ENCODE measurements at places on chromosomes 13 and 19. TPM values are rescaled to one million over a fixed set of nuclear protein-coding genes. Genes with fewer than 3 reads are reported as not detected.

Gene TNNI3
- not detected for total RNA-seq

Gene OVOL3
- total RNA-seq: not detected

Gene CD209
- total RNA-seq: 3.9 TPM

Gene ZNF784
- 6.5 TPM for total RNA-seq

Gene UBXN6
- total RNA-seq: 122 TPM

Gene TTYH1
- 0.95 TPM for total RNA-seq

Gene ENOX1
- 7.8 TPM for total RNA-seq

Gene CCDC8
- 46.1 TPM for total RNA-seq

Gene CD37
- total RNA-seq: 5.6 TPM

Gene MBD3L3
- total RNA-seq: not detected

Gene CCDC194
- total RNA-seq: 0.69 TPM

DNA sequence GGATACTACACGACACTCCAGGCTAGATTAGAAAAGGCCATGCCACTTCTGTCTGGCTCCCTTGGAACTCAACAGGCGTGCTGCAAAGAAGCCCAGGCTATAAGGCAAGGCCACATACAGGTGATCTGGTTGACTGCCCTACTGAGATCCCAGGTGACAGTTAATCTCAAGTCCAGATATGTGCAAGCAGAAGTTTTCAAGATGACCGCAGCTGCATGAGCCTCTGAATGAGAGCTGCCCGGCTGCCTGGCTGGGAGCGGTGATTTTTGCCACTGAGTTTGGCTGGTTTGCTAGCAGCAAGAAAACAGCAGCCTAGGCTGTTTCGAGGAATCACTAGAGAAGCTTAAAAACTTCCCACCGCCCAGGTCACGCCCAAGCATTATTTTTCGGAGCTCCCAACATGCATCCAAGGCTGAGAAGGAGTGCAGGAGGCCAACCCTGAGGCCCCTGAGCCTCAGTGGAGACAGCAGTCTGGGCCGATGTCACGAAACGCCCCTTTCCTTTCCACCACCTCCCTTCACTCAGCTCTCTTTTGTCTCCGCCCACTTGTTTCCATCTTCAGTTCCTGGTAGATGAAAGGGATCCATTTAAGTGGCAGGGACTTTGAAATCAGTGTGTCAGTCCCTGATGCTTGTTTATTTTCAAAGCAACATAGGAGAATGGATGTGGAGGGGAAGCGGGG lies 14.0 kb upstream of the URI1 start:
- H3K36me3 ChIP-seq: no peaks in the 10 kb centered on the region
- H3K27ac ChIP-seq: no peak overlapping the region
- H3K4me3 ChIP-seq: no peak overlapping the region
- no peaks in the 10 kb centered on the region for H3K27me3 ChIP-seq

DNA sequence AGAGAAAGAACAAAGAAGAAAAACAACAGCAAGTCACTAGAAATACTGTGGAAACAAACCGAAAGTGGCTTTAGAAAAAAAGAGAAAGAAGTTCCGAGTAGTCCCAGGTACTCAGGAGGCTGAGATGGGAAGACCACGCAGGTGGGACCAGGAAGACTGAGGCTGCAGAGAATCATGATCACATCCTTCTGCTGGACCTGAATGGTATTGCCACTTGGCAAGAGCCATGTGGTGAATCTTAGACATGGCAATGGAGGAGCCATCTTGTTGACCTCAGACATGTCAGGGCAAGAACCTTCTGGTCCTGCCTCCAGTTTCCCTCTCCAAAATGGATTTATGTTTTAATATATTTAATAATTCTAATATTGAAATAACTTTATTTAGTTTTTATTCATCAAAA lies 37.4 kb upstream of the ZNF724 start:
- H3K36me3 ChIP-seq: no peaks in the 10 kb centered on the region
- H3K27ac ChIP-seq: no peak overlapping the region
- H3K4me3 ChIP-seq: no peak overlapping the region
- H3K27me3 ChIP-seq: no peaks in the 10 kb centered on the region

DNA sequence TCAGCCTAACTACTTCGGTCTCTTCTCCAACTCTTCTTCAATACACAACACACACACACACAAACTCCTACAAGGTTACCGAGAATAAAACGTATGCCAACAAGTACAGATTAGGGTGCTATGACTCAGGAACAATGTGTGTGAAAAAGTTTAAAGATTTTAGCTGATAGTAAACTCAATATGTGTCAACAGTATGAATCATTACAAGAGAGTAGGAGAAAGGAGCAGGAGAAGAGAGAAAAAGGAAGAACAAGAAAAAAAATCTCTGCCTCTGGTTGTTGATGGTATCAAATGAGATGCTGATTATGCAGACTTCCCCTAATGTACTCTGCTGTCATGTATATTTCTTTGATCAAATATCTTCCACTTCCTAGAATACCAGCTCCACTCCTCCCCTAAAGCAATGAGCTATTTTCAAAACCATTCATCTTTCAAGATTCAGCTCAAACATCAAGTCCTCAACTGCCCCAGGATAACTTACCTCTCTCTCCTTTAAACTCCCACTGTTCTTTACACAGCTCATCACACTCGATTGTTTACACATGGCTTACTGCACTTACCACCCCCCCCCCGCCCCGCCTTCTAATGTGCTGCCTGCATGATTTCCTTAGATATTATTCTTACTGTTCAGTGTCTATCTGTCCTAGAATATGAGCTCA lies 95.6 kb downstream of the FAM216B start:
- H3K36me3 ChIP-seq: no peaks in the 10 kb centered on the region
- no peaks in the 10 kb centered on the region for H3K4me1 ChIP-seq
- H3K4me3 ChIP-seq: no peak overlapping the region
- DNase-seq: no peak
- H3K27ac ChIP-seq: no peak overlapping the region
- no peaks in the 10 kb centered on the region for H3K27me3 ChIP-seq

DNA sequence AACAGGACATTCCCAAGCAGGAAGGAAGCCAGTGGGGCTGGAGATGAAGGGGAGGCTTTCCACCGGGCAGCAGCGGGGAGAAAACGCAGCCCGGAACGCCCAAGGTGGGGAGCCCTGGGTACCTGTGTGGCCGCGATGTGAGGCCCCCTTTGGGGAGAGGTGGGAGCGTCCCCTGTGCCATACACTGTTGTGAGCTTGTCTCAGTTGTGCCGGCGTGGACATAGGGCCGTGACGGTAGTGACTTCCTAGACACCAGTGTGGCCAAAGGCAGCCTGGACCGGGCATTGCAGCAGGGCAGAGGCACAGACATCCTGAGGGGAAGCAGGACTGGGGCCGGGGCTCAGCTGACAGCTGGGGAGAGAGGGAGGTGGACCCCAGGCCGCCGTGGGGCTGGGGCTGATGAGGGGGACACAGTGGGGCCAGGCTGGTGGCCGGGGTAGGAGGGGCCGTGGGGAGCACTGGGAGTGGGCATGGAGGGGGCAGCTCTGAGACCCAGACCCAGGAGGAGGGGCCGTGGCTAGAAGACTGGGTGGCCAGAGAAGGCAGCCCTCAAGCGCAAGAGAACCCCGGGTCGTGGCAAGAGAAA lies 38.5 kb upstream of the TFDP1 start:
- no peak for DNase-seq
- H3K4me3 ChIP-seq: no peak overlapping the region
- no peaks in the 10 kb centered on the region for H3K27me3 ChIP-seq
- H3K36me3 ChIP-seq: no peaks in the 10 kb centered on the region
- peaks cover 2% of the 10 kb centered on the region for H3K4me1 ChIP-seq

DNA sequence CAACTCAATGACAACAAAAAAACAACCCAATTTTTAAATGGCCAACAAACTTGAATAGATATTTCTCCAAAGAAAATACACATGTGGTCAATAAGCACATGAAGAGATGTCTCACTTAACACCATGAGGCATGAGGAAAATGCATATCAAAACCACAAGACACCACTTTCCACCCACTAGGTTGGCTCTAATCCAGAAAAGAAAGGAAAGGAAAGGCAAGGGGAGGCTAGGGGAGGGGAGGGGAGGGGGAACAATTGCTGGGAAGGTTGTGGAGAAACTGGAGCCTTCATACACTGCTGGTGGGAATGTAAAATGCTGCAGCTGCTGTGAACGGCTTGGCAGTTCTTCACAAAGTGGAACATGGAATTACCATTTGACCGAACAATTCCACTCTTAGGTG lies 854.3 kb downstream of the UQCRFS1 start:
- H3K4me1 ChIP-seq: no peaks in the 10 kb centered on the region
- H3K36me3 ChIP-seq: no peaks in the 10 kb centered on the region
- H3K4me3 ChIP-seq: no peak overlapping the region
- DNase-seq: no peak

DNA sequence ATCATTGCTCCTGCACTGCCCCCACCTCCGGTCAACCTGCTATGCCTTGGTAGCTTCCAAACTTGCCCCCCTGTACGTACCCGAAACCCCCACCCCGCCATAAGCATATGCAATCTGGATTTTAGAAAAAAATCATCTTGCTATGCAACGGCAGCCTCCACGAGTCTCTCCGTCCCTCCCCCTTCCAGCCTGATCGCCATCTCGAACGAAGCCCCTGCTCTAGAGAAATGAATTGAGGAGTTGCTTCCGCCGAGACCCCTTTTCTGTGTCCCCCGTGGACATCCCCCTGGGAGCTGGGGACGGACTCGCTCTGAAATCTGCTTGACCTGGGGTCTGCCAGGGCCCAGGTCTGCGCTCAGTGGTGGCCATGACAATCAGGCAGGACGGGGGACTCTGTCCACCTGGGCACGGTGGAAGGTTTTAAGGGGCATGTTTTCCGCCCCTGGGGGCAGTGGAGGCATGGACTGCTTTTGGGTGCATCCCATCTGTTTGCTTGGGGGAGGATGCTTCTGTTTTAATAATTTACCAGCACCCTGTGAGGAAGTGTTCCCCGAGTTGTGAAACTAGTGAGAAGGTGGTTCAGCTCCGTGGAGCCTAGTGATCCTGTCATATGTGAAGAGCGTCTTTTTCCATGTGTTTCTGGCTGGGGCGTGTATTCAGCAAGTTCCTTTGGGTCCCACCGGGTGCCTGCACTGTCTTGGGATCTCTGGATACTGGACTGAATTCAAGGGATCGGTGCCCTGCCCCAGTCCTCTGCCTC lies 1.0 kb downstream of the KDM4B start:
- peaks cover 12% of the 10 kb centered on the region for H3K4me1 ChIP-seq
- peak overlapping the region; percentile 71 for H3K4me3 ChIP-seq
- no peaks in the 10 kb centered on the region for H3K36me3 ChIP-seq
- DNase-seq: no peak
- no peaks in the 10 kb centered on the region for H3K27me3 ChIP-seq

- DNase-seq: peak; percentile 59
- H3K36me3 ChIP-seq: no peaks in the 10 kb centered on the region
- peak within 1 kb of the TSS; percentile 58 for H3K4me3 ChIP-seq
- H3K27me3 ChIP-seq: no peaks in the 10 kb centered on the region
Measured at GRCh38 chr19:14072535-14073260, at the start of gene MISP3. Gene MISP3, plus strand, starts transcription at chr19:14072786. Its CDS starts 524 bp downstream, at chr19:14073310.

DNA sequence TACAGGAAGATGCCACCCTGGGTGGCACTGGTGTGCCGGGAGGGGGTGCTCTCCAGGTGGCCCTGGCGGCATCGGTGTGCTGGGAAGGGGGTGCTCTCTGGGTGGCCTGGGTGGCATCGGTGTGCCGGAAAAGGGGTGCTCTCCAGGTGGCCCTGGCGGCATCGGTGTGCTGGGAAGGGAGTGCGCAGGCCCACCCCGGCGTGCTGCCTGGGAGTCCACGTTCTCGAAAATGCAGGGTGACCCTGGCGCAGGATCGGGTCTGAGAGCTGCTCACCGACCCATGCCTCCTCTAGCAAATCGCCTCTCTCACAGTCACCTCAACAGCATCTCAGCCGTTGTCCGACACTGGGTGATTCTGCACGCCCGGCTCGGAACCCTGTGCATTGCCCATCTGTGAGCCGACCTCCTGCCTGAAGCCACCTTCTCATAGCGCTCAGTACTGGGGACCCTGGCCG lies 36.4 kb downstream of the RASA3 start:
- H3K27ac ChIP-seq: no peak overlapping the region
- H3K4me1 ChIP-seq: no peaks in the 10 kb centered on the region
- H3K27me3 ChIP-seq: no peaks in the 10 kb centered on the region
- no peaks in the 10 kb centered on the region for H3K36me3 ChIP-seq

GRCh38 chr19:1090731-1091543 lies 4.2 kb downstream of the POLR2E start:
- H3K27ac ChIP-seq: no peak overlapping the region
- no peaks in the 10 kb centered on the region for H3K27me3 ChIP-seq
- DNase-seq: no peak
- peaks cover 6% of the 10 kb centered on the region for H3K4me1 ChIP-seq
- H3K4me3 ChIP-seq: no peak overlapping the region

- no peak for DNase-seq
- no peaks in the 10 kb centered on the region for H3K36me3 ChIP-seq
- peaks cover 4% of the 10 kb centered on the region for H3K4me1 ChIP-seq
- H3K4me3 ChIP-seq: peak overlapping the region; percentile 2
- no peaks in the 10 kb centered on the region for H3K27me3 ChIP-seq
Measured at GRCh38 chr19:40567040-40567749, 9.5 kb upstream of the SHKBP1 start.

DNA sequence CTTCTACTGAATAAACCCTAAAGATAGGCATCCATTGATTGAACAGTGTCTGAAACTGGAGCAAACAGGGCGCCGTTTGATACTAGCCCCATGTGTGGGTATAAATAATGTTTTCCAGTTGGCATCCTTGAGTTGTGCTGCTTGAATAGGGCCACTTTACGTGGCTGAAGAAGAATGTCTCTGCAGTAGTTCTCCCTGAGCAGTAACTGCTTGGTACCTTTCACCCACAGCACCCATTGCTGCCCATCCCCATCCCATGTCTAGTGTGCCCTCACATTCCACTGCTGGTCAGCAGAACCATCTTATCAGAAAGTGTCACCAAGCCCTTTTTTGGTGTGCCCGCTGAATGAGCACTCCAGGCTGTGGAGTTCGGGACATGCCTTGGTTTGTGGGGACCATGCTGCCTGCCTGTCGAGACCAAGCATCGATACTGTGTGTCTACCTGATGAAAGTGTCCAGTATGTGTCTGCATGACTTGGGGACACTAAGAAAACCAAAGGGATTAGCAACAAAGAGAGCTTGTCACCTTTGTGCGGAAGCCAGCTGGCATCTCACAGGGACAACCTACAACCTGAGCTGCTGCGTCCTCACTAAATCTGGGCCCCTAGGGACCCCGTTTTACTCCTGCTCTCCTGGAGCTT lies 162.0 kb downstream of the TM9SF2 start:
- H3K36me3 ChIP-seq: no peaks in the 10 kb centered on the region
- H3K4me3 ChIP-seq: no peak overlapping the region
- no peak for DNase-seq
- H3K27ac ChIP-seq: no peak overlapping the region

DNA sequence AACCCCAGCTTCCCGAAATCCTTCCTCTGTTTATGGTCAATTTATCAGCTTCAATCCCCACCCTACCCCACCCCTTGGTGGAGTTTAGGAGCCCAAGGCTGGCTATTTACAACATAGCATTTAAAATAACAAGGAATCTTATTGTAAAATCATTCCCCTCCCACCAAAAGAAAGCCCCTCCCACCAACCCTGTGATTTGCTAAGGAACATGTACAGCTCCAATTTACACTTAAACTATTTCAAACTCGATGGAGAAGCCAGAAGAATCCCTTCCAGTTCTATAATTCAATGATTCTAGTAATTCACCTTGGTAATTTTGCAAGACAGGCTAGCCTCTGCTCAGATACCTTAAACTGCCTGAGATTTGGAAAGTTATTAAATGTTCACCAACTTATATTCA lies 3.0 kb downstream of the LATS2 start:
- H3K36me3 ChIP-seq: no peaks in the 10 kb centered on the region
- peaks cover 12% of the 10 kb centered on the region for H3K4me1 ChIP-seq
- H3K27ac ChIP-seq: no peak overlapping the region
- no peaks in the 10 kb centered on the region for H3K27me3 ChIP-seq

GRCh38 chr19:44794610-44795009 lies 14.3 kb upstream of the BCAM start:
- no peaks in the 10 kb centered on the region for H3K4me1 ChIP-seq
- H3K36me3 ChIP-seq: no peaks in the 10 kb centered on the region
- H3K27ac ChIP-seq: no peak overlapping the region
- H3K4me3 ChIP-seq: no peak overlapping the region

- H3K27me3 ChIP-seq: no peaks in the 10 kb centered on the region
- DNase-seq: no peak
- H3K4me1 ChIP-seq: no peaks in the 10 kb centered on the region
- H3K27ac ChIP-seq: no peak within 1 kb of the TSS
Measured at GRCh38 chr19:10587022-10587838, at the start of gene AP1M2. Gene AP1M2, minus strand, starts transcription at chr19:10587312. Its CDS starts 81 bp downstream, at chr19:10587231.
